CD4-positive, alpha-beta memory T cell (primary cell): ENCODE measurements at places on chromosomes 3 and 15. TPM values are rescaled to one million over a fixed set of nuclear protein-coding genes. Genes with fewer than 3 reads are reported as not detected.

GRCh38 chr3:123346021-123346420, 102.9 kb downstream of the ADCY5 start:
- no peak for DNase-seq

- no peak for DNase-seq
These were observed 175.4 kb downstream of the SQOR start for GRCh38 chr15:45810201-45810600.

- DNase-seq, result no peak
These were observed 327.0 kb upstream of the RORA start for GRCh38 chr15:61556037-61556648.

DNA sequence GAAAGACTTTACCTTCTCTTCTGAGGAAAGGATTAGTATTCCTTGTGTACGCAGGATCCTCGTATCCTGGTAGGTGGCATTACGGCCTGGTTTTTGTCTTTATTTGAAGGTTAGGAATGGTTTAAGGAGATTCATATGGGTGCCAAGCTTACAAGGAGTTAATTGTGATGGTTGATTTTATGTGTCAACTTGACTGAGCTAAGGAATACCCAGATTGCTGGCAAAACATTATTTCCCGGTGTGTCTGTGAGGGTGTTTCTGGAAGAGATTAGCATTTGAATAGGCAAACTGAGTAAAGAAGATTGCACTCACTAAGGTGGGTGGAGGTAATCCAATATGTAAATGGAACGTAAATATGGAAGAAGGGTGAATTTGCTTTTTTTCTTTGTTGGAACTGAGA, 44.4 kb upstream of the ABI3BP start:
- no peak for DNase-seq

Gene SOX2
- not detected for total RNA-seq

DNA sequence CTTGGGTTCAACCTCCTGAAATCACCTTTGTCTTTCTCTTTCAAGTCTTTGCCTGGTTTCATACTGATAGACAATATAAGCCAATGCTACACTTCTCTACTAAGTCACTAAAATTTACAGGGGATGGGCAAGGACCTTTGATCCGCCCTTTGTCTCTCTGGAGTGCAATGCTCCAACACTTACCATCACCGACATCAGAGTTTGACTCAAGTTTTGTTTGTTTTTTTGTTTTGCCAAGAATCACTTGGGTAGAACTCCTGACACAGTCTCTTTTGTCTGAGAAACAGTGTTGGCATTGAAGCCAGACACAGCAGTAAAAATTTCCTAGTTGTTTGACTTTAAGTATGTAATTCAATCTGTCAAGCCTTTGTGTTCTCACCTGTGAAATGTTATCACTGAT, 29.3 kb downstream of the NFKBIZ start:
- DNase-seq, result no peak

Gene PLAAT1
- total RNA-seq, result not detected
